ENCODE measurements at places on chromosomes 2 and 18.

GRCh38 chr2:179571252-179571651, 290.2 kb downstream of the ZNF385B start:
- no peak for DNase-seq

DNA sequence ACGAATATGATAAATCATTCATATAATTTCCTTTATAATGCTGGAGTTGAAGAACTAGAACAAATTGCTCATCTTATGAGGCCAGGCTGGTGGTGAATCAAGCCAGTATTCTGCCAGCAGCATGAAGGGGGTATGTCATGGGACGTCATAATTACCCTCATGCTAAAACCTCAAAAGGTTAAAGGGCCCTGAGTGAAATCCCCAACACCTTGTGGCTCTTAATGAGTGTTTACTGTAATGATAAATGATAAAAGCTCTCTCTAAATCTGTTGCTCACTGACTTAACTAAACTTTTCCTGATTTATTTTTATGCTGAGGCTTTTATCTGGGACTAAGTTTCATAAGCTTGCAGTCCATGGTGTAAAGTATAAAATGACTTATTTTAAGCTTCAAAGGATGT, 18.3 kb upstream of the NEDD4L start:
- no peak for DNase-seq

DNA sequence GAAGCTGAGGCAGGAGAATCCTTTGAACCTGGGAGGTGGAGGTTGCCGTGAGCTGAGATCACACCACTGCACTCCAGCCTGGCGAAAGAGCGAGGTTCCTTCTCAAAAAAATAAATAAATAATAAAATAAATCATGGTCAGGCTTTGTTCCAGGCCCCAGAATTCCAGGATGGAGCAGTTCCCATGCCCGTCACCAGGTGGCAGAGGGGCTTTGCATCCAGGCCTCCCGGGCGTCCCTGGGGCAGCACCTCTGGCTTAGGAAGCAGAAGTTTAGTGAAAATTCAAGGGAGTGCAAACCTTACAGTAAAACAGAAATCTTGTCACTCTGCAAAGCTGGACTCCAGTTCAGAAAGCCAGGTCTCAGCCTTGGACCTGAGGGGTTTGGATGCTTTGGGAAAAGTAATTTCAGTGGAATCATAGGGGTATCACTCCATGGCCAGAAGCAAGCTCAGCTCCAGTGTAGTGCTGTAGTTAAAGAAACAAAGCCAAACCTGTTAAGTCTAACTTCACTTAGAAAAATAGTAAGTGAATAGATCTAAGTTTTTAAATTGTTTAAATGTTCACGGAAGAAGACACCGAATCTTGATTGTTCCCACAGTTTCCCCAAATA, 512.7 kb downstream of the CMPK2 start:
- DNase-seq, result no peak

DNA sequence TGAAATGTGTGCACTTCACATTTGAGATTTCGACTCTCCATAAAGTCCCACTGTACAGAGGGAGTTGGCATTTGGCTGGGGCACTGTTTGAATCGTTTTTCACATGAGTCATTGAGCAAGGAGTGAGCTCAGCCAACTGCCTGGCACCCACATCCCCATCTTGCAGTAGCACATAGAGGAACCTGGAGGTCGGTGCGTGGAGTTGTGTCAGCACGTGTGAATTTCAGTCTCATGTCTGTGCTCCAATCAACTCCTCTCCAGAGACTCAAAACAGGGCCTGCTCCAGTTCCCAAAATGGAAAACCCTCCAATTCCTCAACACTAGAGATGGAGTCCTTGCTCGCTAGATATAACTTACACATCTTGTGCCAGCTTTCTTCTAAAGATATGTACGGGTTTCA, 126.8 kb upstream of the CAPN13 start:
- DNase-seq, result peak; percentile 85

DNA sequence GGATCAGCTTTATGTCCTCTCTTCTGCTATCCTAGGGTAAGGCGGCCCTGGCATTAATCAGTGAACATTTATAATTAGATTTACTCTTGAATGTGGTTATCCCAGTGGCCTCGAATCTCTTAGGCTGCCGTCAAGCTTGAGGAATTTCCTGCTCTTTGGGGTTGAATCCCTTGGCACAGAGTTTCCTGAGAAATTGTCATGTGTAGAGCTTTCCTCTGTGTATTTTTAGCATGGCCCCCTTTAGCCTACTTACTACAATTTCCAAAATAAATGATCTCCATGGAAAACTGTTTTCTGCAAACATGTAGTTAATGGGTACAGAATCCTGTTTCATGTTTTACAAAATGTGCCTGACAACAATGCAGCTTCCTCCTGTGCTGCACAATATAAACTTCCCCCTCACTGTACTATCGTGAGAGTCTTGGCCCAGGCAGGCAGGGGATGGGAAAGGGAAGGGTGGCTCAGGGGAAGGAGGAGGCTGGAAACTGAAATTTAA, 18.1 kb downstream of the NCAPH start:
- DNase-seq, result no peak

GRCh38 chr2:12727641-12728040, 10.9 kb downstream of the TRIB2 start:
- DNase-seq, result no peak

GRCh38 chr2:175937216-175937615, 64.9 kb downstream of the LNPK start:
- no peak for DNase-seq

DNA sequence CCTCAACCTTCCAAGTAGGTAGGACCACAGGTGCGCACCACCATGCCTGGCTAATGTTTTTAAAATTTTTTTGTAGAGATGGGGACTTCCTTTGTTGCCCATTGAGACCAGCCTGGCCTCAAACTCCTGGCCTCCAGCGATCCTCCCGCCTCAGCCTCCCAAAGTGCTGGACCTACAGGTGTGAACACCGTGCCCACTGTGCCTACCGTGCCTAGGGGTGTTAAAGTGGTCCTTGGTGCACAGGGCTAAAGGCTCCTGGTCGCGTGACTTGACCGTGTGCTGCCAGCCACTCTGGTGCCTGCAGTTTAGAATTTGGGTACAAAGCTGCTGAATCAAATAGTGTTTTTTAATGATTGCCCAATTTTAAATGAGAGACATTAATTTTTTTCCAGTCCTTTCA, 51.0 kb upstream of the KCNG2 start:
- DNase-seq, result no peak

GRCh38 chr2:240275386-240275785, 134.9 kb upstream of the OTOS start:
- no peak for DNase-seq

GRCh38 chr2:127025359-127026166, 81.4 kb downstream of the BIN1 start:
- no peak for DNase-seq

DNA sequence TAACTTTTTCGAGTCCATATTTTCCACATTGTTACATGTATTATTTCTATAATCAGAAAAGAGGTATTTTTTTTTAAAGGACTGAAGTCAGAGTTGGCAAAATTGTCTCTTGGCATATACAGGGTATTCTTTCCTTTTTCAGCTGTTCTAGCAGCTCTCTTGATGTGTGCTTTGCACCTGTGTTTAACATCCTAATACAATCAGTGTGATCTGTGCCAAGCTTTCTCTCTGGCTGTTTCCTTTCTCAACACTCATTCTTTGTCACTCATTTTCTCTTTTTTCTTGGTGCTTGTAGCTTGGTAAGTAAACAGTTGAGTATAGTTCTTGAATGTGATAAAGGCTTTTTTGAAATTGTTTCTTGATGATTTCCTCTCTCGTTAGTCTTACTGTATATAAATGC, 9.2 kb downstream of the RNMT start:
- DNase-seq, result no peak

GRCh38 chr2:201959626-201960025, 74.0 kb upstream of the FZD7 start:
- DNase-seq, result no peak

GRCh38 chr2:30705711-30706533, 101.3 kb downstream of the CAPN13 start:
- no peak for DNase-seq

DNA sequence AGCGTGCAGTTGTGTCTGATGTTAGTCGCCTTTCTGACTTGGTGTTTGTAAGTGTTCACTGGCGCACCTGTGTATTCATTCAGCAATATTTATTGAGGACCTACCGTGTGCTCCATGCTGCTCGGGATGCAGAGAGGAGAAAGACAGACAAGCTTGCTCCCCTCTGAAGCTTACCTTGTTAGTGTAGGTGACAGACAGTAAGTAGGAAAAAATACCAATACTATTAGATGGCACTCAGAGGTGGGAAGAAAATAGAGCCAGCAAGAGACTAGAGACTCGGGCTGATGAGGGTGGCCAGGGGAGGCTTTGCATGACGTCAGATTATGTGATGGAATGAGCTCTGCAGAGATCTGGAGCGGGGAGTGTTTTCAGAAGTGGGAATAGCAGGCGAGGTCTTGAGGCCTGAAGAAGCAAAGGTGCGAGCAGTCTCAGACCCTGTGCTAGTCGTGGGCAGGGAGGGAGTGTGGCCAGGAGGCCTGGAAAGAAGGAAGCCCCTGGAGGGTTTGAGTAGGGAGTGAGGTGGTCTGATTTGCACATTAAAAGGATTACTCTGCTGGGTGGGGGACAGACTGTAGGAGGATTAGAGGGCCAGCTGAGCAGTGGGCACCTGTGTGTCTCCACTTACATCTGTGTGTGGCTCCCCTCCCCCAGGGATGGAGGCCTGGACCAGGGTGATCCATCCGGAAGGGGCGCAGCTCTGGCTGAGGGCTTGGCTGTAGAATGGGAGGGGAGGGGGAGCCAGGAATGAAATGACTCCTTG, 11.8 kb downstream of the MTCL1 start:
- no peak for DNase-seq

DNA sequence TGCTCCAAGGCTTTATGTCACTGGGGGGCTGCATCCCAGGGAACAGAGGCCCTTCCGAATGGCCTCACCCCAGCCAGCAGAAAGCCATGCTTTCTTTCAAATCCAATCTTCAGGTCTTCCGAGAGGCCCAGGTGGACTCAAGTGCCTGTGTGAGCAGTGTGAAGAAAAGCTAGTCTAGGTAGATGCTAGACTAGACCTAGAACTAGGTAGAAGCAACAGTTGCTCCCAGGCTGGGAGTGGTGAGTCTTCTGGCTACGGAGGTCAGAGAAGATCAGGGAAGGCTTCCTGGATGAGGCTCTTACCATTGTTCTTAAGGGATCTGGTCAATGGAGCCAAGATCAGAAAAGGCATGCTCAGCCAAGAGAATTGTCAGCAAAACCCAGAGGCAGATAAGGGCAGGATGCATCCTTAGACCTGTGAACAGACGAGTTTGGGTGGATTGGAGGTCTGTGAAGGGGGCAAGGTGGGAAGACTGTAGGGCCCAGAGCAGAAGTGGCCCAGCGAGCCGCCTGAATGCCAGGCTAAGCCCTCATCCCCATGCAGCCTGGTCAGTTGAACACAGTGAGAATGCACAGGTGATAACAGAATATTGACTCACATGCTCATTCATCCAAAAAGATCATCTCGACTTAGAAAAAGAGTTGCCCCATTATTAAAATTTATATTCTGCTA, 110.8 kb downstream of the SMAD7 start:
- no peak for DNase-seq

DNA sequence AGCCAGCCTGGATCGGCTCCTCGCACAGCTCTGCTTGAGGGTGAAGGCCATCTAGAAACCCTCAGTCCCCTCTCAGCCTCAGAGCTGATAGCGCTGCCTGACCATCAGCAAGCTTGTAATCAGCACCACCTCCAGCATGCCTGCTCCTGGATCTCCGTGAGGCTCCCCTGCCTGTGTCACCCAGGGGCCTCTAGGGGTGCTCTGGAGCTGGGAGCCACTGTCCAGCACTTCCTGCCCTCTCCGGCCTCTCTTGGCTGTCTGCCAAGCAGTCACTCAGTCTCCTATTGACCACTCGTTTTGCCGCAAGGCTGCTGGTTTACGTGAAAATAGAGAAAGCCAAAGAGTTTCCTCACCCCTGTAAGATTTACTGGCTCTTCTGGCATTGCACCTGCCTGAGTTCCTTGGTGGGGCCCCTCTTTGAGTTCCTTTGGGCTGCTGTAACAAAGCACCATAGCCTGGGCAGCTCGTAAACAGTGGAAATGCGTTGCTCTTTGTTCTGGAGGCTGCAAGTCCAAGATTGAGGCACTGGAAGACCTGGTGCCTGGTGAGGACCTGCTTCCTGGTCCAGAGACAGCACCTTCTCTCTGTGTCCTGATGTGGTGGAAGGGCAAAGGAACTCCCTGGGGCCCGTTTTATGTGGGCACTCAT, 17.9 kb downstream of the CAPN10 start:
- DNase-seq, result peak; percentile 19

- peak; percentile 41 for DNase-seq
Observed at GRCh38 chr2:98601532-98602132, 6.7 kb downstream of the COA5 start.

DNA sequence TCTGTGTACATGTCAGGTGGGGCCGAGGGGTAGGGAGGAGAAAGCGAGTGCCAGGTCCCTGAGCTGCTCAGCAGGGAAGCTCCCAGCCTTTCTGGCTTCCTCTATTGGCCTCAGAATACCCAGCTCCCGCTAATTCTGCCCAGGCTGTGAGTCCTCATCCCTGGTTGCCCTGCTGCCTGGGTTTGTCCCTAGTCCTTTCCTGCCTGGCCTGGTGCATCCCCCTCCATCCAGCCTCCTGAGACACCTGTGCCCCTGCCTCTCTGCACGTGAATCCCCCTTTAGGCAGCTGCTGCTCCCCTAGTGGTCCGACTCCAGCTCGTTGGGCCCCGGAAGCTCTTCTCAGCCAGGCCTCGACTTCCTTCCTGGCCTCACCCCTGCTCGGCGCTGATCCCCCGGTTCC, 54.6 kb downstream of the INHBB start:
- no peak for DNase-seq

GRCh38 chr2:176101842-176102241, 2.2 kb downstream of the HOXD12 start:
- DNase-seq, result no peak

GRCh38 chr2:177117755-177118154, 94.8 kb upstream of the HNRNPA3 start:
- DNase-seq, result no peak

DNA sequence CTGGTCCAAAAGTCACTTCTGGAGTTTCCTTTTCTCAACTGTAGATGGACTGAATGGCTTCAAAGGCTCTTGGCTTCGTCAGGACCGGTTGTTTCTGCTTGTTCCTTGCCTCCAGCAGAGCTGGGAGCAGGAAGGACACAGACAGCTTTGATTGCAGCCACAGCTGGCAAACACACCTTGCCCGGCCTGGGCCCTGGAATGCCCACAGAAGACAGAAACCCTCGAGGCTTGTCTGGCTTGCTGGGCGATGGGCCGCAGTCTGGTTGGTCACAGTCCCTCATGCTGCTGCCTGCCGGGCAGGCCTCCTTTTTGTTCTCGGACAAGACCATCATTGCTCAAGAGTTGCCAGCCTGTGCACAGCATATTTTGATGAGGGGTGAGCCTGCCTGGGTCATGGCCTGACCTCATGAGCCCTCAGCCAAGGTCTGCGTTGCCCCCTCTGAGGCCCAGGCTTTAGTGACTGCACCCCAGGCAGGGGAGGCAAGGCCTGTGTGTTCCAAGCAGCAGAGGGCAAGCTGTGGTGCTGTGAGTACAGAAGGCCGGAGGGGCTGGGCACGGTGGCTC, 37.8 kb downstream of the ATP6V1C2 start:
- DNase-seq, result no peak

GRCh38 chr18:48732767-48733424, 194.1 kb downstream of the CTIF start:
- DNase-seq, result no peak

- DNase-seq, result no peak
Observed at GRCh38 chr18:48709371-48710062, 170.7 kb downstream of the CTIF start.

Measured in AML-193 (cell line).